Diencephalon (tissue), 1 donor: ENCODE measurements at places on chromosomes 4 and X. TPM values are rescaled to one million over a fixed set of nuclear protein-coding genes. Genes with fewer than 3 reads are reported as not detected.

Gene SSX4B
- not detected for total RNA-seq

Gene PABPC4L
- 3.2 TPM for total RNA-seq

Gene INTU
- total RNA-seq, result 34.1 TPM

Gene PLXNA3
- total RNA-seq, result 20.5 TPM

Gene GNRHR
- total RNA-seq, result 0.23 TPM

Gene NUP62CL
- 4.4 TPM for total RNA-seq

Gene CXCL5
- total RNA-seq, result 0.92 TPM

Gene ETNPPL
- total RNA-seq, result 7.2 TPM

Gene AMTN
- not detected for total RNA-seq

Gene PDE6B
- total RNA-seq, result 9.2 TPM

Gene TRMT10A
- 5.8 TPM for total RNA-seq

Gene CAPN6
- total RNA-seq, result 0.23 TPM

Gene RTL5
- total RNA-seq, result 9.2 TPM

Gene CRMP1
- total RNA-seq, result 489 TPM

Gene SLC9B1
- total RNA-seq, result 3.7 TPM

Gene ODAPH
- total RNA-seq, result not detected

Gene RHOH
- 0.46 TPM for total RNA-seq

Gene ADAMTS3
- 13.1 TPM for total RNA-seq

Gene POU3F4
- total RNA-seq, result 20.8 TPM

Gene TKTL1
- total RNA-seq, result 0.69 TPM

Gene TFDP3
- total RNA-seq, result not detected

Gene NXT2
- 25.4 TPM for total RNA-seq

Gene CSN1S1
- total RNA-seq, result not detected

Gene SLITRK4
- total RNA-seq, result 59.3 TPM

Gene KLHL34
- total RNA-seq, result 0.23 TPM

Gene KLKB1
- total RNA-seq, result 0.69 TPM

Gene XPNPEP2
- 0.23 TPM for total RNA-seq

Gene PROM1
- total RNA-seq, result 26.5 TPM

Gene PPP1R2C
- total RNA-seq, result not detected

Gene ADH6
- not detected for total RNA-seq

Gene MMRN1
- total RNA-seq, result 6.2 TPM

Gene EPGN
- not detected for total RNA-seq

Gene CHRNA9
- not detected for total RNA-seq

Gene BTK
- total RNA-seq, result 2.1 TPM

Gene ARSJ
- 1.2 TPM for total RNA-seq

Gene STK32B
- total RNA-seq, result 18.2 TPM

Gene WDR45
- 23.8 TPM for total RNA-seq

Gene DMD
- total RNA-seq, result 90.2 TPM

Gene DCAF8L2
- not detected for total RNA-seq

Gene AKAP4
- total RNA-seq, result not detected

Gene CCDC158
- 7.2 TPM for total RNA-seq

Gene SMIM43
- total RNA-seq, result 8.5 TPM

Gene HTRA3
- total RNA-seq, result 2.8 TPM

Gene NPNT
- total RNA-seq, result 31.6 TPM

Gene SORCS2
- total RNA-seq, result 20.3 TPM

Gene GPR143
- 3.9 TPM for total RNA-seq

Gene MAGEC3
- total RNA-seq, result 0.23 TPM

Gene C1QTNF7
- 0.69 TPM for total RNA-seq

Gene PLXNB3
- 4.6 TPM for total RNA-seq

Gene RADX
- 32.5 TPM for total RNA-seq
